NCI-H2227 treated with DMSO at 0.1 percent for 48 hours (cell line): ENCODE measurements at places on chromosomes 3 and 15.

- DNase-seq, result no peak
Observed at GRCh38 chr3:54358969-54359694, 236.8 kb downstream of the CACNA2D3 start.

DNA sequence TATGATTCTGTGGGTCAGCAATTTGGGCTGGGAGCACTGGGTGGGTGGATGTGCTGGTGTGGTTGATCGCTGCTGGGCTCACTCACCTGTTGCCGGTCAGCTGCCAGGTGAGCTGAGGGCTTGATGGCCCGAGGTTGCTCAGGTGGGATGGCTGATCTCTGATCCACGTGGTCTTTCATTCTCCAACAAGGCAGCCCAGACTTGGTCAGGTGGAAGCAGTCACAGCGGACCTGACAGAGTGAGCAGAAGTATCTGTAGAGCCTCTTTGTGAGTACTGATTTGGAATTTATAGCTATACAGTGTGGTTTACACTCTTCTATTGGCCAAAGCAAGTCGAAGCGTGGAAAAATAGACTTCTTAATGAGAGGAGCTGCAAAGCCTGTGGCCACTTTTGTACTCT, 97.2 kb upstream of the ADAMTSL3 start:
- no peak for DNase-seq

GRCh38 chr3:27758083-27758482, 36.0 kb upstream of the EOMES start:
- DNase-seq, result no peak

DNA sequence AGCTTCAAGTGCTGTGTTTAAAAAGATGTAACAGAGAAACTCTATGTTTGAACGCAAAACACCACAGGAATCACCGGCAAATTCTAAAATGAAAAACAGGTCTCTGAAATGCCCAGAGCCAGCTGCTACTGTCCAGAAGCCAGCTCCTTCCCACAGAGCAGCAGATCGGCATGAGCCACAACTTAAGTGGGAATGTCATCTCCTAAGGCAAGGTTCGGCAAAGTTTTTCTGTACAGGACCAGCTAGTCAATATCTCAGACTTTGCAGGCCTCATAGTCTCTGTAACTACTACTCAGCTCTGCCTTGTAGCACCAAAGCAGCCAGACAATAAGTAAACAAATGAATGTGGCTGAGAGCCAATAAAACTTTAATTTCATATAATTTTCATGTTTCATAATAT, 4.9 kb downstream of the PLOD2 start:
- DNase-seq, result no peak

DNA sequence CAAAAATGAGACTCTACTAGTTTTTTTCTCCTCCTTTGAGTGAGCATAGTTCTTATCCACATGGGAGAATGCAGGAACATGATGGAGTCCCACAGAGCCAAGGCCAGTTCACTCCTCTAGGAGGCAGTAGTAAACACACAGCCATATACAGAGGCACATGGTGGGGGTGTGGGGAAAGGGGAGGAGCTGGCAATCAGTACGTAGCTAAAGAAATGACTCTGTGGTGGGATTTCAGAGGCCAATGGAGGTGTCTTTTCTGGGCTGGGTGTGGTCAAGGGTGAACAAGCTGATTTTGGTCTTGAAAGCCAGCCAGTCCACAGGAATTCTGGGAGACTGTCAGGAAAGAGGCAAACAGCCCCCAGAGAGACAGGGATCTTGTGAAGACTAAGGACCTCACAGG, 6.6 kb upstream of the RAB11A start:
- DNase-seq, result peak; percentile 65
